Stimulated activated CD4-positive, alpha-beta T cell treated with anti-CD3 and anti-CD28 coated beads, TNF-alpha, amount 100 ng/mL, for 24 hours (primary cell): ENCODE measurements at places on chromosomes 2 and 18.
A peak's percentile ranks its signal among the peaks of the same experiment; 100 is the strongest.

GRCh38 chr2:172415865-172416183 lies 11.6 kb upstream of the ITGA6 start:
- DNase-seq, result no peak

DNA sequence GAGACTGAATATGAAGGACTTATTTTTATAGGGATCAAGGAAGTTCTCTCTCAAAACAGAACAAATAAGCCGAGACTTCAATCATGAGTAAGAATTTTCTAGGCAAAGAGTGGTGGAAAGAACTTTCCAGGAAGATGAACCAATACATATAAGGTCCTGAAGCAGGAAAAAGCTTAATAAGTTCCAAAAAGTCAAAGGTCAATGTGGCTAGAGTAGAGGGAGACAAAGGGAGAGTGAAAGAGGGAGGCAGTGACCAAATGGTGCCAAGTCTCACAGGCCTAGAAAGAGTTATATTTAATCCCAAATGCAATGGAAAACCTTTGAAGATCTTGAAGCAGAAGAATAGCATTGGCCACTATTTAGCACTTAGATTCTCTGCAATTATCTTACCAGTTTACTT lies 56.0 kb downstream of the PDE11A start:
- DNase-seq, result no peak

- no peak for DNase-seq
Observed at GRCh38 chr18:51290860-51291259, 93.4 kb upstream of the MEX3C start.

DNA sequence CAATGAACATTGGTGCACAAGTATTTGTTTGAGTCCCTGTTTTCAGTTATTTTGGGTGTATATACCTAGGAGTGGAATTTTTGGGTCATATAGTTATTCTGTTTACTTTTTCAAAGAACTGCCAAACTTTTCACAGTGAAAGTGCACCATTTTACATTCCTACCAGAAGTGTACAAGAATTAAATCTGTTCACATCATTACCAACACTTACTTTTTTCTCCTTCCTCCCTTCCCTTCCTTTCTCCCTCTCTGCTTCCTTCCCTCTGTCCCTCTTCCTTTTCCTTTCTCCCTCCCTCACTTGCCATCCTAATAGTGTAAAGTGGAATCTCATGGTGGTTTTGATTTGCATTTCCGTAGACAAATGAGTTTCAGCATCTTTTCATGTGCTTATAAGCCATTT lies 11.9 kb downstream of the ADNP2 start:
- DNase-seq, result no peak

GRCh38 chr2:239908744-239909143 lies 116.4 kb downstream of the NDUFA10 start:
- no peak for DNase-seq

- peak; percentile 40 for DNase-seq
Observed at GRCh38 chr2:113240915-113241911, 37.5 kb downstream of the PAX8 start.

DNA sequence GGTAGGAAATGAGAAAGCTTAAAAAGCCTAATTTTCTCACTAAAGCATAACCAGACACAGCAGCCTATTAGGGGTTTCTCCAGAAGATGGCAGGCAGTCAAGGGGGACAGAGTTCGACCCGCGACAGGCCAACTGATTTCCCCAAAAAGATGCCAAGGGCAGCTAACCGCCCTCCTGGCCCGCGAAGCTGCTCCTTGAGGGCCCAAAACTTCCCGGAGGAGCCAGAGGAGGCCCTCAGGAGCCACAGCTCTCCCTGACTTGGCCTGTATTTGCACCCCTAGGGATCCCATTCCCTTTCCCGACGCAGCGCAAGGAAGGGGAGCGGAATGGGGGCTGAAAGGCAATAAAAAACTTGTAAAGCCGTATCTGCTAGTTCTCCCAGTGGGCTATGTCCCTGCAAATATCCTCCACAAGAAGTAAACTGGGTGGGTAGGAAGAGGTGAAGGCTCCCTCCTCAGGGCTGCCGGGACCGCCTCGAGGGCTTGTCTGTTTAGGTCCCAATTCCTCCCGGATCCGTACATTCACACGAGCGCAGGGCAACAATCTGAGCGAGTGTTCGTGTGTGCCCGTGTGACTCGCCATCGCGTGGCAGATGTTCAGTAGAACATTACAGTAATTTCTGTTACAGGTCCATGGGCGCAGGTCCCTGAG lies 756 bp upstream of the NAGK start:
- DNase-seq, result no peak

DNA sequence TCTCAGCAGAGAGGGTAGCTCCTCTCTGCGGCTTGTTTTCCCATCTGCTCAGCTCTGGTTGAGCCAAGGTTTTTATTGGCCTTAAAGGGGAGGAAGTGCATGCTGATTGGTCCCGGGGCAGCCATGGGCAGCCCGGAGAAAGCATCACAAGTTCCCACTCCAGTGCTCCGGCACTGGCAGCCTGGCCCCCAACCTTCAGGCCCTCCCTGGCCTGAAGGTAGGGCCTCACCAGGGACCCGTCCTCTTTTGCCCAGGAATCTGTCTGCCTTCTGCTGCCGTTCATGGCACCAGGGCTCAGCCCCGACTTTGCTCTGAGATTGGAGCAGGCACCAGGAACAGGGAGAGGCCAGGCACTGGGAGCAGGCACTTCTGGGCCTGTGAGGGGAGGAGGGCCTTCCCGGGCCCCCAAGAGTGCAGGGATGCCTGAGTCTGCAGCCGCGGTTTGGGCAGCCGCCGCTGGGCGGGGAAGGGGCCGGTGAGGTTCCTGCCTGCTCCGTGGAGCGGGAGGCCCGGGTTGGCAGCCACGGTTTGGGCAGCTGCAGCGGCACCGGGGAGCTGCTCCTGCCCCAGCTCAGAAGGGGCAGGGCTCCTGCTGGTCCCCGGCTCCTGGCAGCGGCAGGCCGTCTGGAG lies 17.5 kb upstream of the ILKAP start:
- DNase-seq, result no peak

DNA sequence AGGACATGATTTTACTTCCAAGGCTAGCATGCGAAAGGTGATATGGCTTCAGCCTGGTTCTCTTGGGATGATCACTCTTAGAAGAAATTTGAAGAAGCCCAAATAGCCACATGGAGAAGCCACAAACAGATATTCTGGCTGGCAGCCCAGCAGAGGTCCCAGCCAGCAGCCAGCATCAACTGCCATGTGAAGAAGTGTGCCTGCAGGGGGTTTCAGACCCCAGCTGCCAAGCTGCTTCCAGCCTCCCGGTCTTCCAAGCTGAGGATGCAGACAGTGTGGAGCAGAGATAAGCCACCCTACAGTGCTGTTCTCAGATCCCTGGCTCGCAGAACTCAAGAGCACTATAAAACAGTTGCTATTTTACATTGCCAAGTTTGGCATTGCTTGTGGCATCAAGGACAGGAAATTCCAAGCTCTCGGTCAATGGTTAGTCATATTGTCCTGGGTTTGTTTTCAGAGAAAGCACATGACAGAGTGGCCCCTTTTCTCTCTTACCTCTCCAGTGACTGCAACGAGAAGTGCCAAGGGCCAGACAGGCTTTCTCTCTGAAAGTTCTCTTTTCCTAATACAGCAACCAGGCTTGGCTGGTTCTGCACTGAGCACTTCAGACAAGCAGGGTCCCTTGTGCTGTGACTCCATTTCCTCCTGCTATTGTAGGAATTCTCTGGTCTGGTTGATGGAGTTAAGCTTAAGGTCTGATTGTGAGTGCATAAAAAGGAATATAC lies 223.7 kb downstream of the ANKRD30B start:
- no peak for DNase-seq
